ENCODE measurements at places on chromosomes 12 and 14.

- peak overlapping the region; percentile 59 for H3K4me3 ChIP-seq
- peaks cover 18% of the 10 kb centered on the region for H3K4me1 ChIP-seq
- H3K36me3 ChIP-seq: no peaks in the 10 kb centered on the region
- DNase-seq: no peak
- H3K27ac ChIP-seq: no peak overlapping the region
These were observed 1.1 kb downstream of the CKB start for GRCh38 chr14:103521438-103521950.

GRCh38 chr14:55688566-55688965, 108.6 kb downstream of the KTN1 start:
- H3K36me3 ChIP-seq: peaks cover 13% of the 10 kb centered on the region
- no peak overlapping the region for H3K4me3 ChIP-seq
- no peaks in the 10 kb centered on the region for H3K27me3 ChIP-seq

DNA sequence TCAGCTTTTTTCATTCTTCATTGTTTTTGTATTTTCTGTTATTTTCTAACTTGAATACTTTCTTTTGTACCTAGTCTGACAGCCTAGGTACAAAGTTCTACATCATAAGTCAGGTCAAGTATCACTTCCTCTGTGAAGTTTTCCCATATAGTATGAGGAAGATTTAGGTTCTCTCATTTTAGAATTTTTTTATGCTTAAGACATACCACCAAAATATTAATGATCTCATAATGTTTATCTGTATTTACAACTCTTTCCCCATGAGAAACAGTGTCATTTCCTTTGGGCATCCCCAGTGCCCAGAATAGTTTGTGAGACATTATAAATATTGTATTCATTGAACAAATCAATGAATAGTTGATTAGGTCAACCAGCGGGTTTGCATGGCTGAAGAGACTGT, 3.1 kb upstream of the ATF7IP start:
- no peaks in the 10 kb centered on the region for H3K36me3 ChIP-seq
- no peaks in the 10 kb centered on the region for H3K27me3 ChIP-seq
- no peak overlapping the region for H3K27ac ChIP-seq
- H3K4me3 ChIP-seq: no peak overlapping the region

- no peak overlapping the region for H3K4me3 ChIP-seq
- H3K27ac ChIP-seq: no peak overlapping the region
- peaks cover 6% of the 10 kb centered on the region for H3K36me3 ChIP-seq
- no peaks in the 10 kb centered on the region for H3K27me3 ChIP-seq
- DNase-seq: peak; percentile 45
- peaks cover 9% of the 10 kb centered on the region for H3K4me1 ChIP-seq
These were observed 6.3 kb downstream of the RNF10 start for GRCh38 chr12:120540445-120540844.

DNA sequence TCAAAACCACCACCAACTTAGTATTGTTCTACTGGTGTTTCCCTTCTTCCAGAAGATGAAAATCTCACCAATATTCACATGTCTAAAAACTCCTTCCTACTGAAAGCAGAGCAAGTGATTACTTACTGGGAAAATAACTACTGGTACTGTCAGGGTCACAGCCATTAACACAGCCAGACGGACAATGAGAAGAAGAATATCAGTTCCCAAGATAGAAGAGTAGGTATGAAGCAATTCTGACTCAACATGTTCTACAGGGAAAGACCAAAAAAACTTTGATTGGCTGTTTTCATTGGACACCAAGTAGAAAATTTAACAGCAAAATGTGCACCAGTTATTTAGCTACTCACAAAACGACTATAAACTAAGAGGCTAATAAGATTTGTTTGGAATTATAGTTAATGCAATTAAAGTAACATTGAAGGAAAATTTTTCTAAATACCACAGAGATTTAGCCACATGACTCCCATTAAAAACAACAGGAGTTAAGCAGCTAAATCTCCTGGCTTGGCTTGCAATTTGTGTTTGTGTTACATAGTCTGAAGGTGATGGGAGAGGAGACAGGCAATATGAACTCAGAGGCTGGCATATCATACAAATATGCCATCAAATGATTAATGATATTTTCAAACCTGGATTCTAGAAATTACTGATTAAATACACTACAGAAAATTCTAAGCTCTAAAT, 9.5 kb downstream of the SLC38A2 start:
- no peak overlapping the region for H3K27ac ChIP-seq
- DNase-seq: no peak
- no peaks in the 10 kb centered on the region for H3K27me3 ChIP-seq

GRCh38 chr12:65535946-65536345, 257.5 kb downstream of the MSRB3 start:
- H3K4me3 ChIP-seq: no peak overlapping the region
- peaks cover 44% of the 10 kb centered on the region for H3K4me1 ChIP-seq
- H3K36me3 ChIP-seq: no peaks in the 10 kb centered on the region
- no peaks in the 10 kb centered on the region for H3K27me3 ChIP-seq

- peak; percentile 82 for DNase-seq
- no peak overlapping the region for H3K4me3 ChIP-seq
- no peaks in the 10 kb centered on the region for H3K27me3 ChIP-seq
- peaks cover 47% of the 10 kb centered on the region for H3K4me1 ChIP-seq
- H3K27ac ChIP-seq: peak overlapping the region; percentile 98
- peaks cover 12% of the 10 kb centered on the region for H3K36me3 ChIP-seq
These were observed 25.0 kb downstream of the NTF3 start for GRCh38 chr12:5456906-5457305.

DNA sequence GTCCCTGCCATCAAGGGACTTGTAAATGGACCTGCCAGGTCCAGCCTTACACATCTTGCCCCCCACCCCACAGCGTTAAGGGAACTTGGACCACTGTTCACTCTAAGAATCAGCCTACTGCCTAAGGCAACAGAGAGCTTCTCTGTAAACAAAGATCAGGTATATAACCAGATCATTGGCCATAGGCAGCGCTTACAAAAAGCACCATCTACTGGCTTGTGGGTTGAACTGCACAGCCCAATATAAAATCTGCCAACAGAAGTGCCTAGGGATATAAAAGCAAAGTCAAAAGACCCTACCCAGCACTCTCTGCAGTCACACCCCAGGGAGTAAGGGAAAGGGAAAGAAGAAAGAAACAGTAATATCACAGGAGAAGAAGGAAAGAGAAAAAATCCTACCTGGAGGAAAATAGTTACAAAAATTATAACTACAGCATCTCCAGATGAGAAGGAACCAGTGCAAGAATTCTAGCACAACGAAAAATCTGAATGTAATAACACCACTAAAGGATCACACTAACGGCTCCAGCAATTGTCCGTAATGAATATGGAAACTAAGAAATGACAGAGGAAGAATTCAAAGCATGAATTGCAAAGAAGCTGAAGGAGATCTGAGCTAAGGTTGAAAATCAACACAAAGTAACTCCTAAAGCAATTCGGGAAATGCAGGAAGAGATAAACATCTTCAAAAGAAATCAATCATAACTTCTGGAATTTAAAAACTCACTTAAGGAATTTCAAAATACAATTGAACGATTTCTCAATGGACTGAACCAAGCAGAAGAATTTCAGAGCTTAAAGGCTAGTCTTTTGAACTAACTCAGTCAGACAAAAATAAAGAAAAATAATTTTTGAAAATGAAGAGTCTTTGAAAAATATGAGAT, 95.2 kb upstream of the PCED1B start:
- no peak overlapping the region for H3K4me3 ChIP-seq
- H3K27me3 ChIP-seq: no peaks in the 10 kb centered on the region
- no peaks in the 10 kb centered on the region for H3K4me1 ChIP-seq

GRCh38 chr12:103494051-103494733, 1.6 kb downstream of the C12orf42 start:
- no peak overlapping the region for H3K4me3 ChIP-seq
- no peak for DNase-seq
- H3K27me3 ChIP-seq: peaks cover 2% of the 10 kb centered on the region
- H3K36me3 ChIP-seq: no peaks in the 10 kb centered on the region

DNA sequence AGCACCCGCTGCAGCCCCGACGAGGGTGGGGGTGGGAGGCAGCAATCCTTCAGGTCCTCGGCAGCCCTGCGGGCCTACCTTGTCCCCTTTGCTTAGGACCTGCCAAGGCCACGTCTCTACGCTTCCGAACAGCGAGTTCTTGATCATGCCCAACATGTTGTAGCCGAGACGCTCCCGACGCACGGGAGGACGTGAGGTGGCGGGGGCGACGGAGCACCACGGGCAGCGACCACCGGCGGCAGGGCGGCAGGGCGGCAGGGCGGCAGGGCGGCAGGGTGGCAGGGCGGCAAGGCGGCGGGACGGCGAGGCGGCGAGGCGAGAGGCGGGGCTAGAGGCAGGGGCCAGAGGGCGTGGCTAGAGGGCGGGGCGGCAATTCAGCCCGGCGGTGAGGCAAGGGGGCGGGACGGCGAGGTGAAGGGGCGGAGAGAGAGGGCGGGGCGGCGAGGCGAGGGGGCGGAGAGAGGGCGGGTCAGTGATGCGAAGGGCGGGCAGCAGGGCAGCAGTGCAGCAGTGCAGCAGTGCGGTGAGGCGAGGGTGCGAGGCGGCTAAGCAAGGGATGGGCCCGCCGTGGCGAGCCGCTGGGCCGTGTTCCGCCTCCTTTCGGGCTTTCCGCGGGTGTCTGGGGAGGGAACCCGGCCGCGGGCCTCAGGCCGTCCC, at the start of gene HEBP1:
TSS of gene HEBP1 (minus strand) at position 307 of the 657 bp plus-strand sequence. CDS start at position 156, 151 bp downstream.
- peaks cover 20% of the 10 kb centered on the region for H3K4me1 ChIP-seq
- peak; percentile 84 for DNase-seq
- no peaks in the 10 kb centered on the region for H3K27me3 ChIP-seq
- peak within 1 kb of the TSS; percentile 97 for H3K4me3 ChIP-seq
- H3K27ac ChIP-seq: peak within 1 kb of the TSS; percentile 87

DNA sequence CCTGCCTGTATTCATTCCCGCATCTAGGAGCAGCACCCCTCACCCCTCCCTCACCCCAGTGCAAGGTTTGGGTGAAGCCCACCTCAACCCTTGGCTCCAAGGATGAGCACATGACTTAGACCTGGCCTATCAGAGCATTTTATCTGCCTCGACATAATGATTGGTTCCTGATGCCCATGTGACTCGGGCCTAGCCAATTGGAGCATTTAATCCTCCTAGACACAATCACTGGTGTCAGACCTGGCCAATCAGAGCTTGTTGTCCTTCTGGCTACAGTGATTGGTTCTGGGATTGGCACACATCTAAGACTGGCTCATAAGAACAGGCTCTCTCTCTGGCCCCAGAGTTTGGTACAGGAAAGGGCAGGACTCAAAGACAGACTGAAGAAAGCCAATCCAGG, 73.1 kb upstream of the MYL2 start:
- H3K27ac ChIP-seq: no peak overlapping the region
- no peaks in the 10 kb centered on the region for H3K36me3 ChIP-seq
- no peak overlapping the region for H3K4me3 ChIP-seq
- DNase-seq: no peak
- no peaks in the 10 kb centered on the region for H3K27me3 ChIP-seq

DNA sequence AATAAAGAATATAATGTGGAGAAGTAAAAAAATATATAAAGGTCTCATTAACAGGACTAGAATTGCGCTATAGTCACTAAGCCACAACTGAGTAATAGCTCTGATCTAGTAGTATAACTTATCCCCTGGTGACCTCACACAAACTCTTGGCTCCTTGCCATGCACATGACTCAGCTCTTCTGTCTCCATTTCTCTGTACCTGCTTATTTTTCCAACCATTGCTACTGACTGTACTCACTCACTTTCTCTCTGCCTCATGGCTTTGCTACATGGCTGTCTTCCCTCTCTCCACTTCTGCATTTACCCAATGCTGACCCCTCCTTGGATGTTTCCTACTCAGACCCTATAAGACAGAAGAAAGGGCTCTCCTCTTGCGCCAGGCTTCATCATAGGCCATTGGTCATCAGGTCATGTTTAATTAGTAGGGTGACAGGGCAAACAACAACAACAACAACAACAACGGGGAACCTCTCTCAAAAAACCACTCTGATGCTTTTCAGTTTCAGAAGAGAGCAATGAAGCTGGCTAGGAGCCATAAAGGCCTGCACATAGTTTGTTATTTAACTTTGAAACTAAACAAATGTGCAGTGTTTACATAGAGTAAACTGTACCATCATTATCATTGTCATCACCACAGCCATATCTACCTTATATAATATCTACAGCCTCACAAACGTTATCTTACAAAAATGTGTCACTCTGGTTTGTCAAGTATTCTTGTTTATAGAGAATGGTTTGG, 25.6 kb upstream of the KRAS start:
- H3K27ac ChIP-seq: peak overlapping the region; percentile 89
- peak overlapping the region; percentile 5 for H3K4me3 ChIP-seq
- peaks cover 6% of the 10 kb centered on the region for H3K4me1 ChIP-seq
- no peaks in the 10 kb centered on the region for H3K27me3 ChIP-seq
- H3K36me3 ChIP-seq: no peaks in the 10 kb centered on the region

GRCh38 chr12:94171595-94171930, 23.2 kb downstream of the PLXNC1 start:
- H3K36me3 ChIP-seq: no peaks in the 10 kb centered on the region
- peak overlapping the region; percentile 68 for H3K27ac ChIP-seq
- H3K4me1 ChIP-seq: peaks cover 22% of the 10 kb centered on the region
- peaks cover 23% of the 10 kb centered on the region for H3K27me3 ChIP-seq

GRCh38 chr12:75790219-75790618, 241.4 kb downstream of the PHLDA1 start:
- H3K27ac ChIP-seq: peak overlapping the region; percentile 57
- H3K27me3 ChIP-seq: no peaks in the 10 kb centered on the region
- H3K4me1 ChIP-seq: peaks cover 4% of the 10 kb centered on the region
- H3K36me3 ChIP-seq: no peaks in the 10 kb centered on the region
- peak; percentile 38 for DNase-seq

DNA sequence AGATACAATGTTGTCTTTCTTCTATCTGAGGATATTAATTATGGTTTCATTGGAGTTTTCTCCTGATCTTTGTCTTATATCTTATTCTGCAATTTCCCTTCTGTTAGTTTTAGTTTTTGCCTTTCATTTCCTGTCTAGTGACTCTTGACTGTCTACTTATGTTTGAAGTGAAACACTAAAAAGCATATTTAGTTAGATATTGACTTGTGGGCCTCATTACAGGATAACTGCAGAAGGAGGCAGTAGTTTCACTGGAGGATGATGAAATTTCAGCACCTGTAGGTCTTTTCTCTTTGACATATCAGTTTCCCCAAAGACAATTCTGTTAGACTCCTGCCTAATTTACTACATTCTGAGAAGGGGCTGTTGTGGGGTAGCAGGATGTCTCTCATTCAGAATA, 97.5 kb upstream of the NEDD1 start:
- no peak overlapping the region for H3K4me3 ChIP-seq
- no peak overlapping the region for H3K27ac ChIP-seq
- no peaks in the 10 kb centered on the region for H3K36me3 ChIP-seq
- DNase-seq: no peak
- H3K27me3 ChIP-seq: no peaks in the 10 kb centered on the region
- no peaks in the 10 kb centered on the region for H3K4me1 ChIP-seq

GRCh38 chr12:121697093-121697698, 15.4 kb upstream of the TMEM120B start:
- H3K4me3 ChIP-seq: no peak overlapping the region
- H3K4me1 ChIP-seq: no peaks in the 10 kb centered on the region
- DNase-seq: peak; percentile 53
- H3K27me3 ChIP-seq: peaks cover 2% of the 10 kb centered on the region
- H3K36me3 ChIP-seq: no peaks in the 10 kb centered on the region

DNA sequence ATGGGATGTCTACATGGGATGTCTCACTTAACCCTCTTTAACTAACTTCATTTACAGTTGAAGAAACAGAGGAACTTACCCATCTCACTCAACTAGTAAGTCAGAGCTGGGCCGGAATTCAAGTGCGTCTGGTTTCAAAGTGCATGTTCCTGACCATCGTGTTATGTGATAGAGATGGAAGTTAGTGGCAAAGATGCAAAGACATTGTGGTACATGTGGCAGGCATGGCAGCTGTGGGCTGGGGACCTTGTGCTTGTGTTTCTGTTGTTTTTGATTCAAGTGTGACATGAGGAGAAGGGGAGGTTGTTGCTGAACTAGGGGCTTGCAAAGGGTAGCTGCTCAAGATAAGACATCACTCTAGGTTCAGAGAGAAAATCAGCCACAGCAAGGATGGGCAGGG, 2.3 kb upstream of the KRT74 start:
- no peak overlapping the region for H3K4me3 ChIP-seq
- no peaks in the 10 kb centered on the region for H3K4me1 ChIP-seq
- no peaks in the 10 kb centered on the region for H3K36me3 ChIP-seq
- H3K27ac ChIP-seq: no peak overlapping the region

All from IMR-90 (cell line).